Activated CD4-positive, alpha-beta T cell treated with anti-CD3 and anti-CD28 coated beads, Interleukin-2, amount 10 ng/mL, durations not matched to agents 24 days and 14 days (primary cell): ENCODE measurements at places on chromosomes 11 and 22. TPM values are rescaled to one million over a fixed set of nuclear protein-coding genes. Genes with fewer than 3 reads are reported as not detected.

Gene MRGPRE
- not detected in 2 replicates for total RNA-seq

DNA sequence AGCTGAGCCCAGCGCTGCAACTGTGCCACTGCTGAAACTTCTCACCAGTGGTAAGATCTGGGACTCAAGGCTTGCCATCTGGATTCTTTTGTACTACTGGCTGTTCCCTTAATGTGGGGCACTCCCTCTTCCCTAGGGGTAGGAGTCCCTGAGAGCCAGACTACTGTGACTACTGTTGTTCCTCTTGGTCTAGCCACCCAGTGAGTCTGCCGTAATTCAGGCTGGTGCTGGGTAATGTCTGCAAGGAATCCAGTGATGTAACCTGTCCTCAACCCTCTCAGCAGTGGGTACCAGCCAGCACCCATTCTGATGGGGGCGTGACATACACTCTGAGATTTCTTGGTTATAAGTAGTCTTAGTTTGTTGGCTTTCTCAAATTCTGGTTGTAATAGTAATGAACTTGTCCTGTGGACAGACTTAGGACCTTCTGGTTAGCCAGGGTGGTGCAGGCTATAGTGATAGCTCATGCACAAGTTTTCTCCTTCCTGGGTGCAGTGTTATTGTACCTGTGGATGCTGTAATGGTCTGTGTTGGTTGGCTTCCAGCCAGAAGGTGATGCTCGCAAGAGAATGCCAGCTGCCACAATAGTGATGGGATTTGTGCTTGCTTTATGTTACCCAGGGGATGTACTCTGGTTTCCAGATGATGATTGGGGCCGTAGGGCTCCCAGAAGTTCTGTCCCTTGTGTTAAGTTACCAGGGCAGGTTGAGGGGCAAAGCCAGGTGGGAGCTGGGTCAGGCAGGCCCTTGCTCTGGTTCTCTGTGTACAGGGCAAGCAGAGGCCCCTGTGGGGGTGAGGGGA lies 65.5 kb downstream of the ARHGAP42 start:
- no peaks in the 10 kb centered on the region for H3K27me3 ChIP-seq
- no peak for DNase-seq
- H3K27ac ChIP-seq: no peak overlapping the region
- no peaks in the 10 kb centered on the region for H3K4me1 ChIP-seq

- no peak within 1 kb of the TSS for H3K4me3 ChIP-seq
- peaks cover 2% of the 10 kb centered on the region for H3K27me3 ChIP-seq
- DNase-seq: no peak
- H3K36me3 ChIP-seq: no peaks in the 10 kb centered on the region
- peaks cover 2% of the 10 kb centered on the region for H3K4me1 ChIP-seq
Measured at GRCh38 chr11:4697585-4697984, at the start of gene OR51E2. OR51E2 (minus strand) TSS chr11:4697853; CDS start chr11:4682711, 15,142 bp downstream.

DNA sequence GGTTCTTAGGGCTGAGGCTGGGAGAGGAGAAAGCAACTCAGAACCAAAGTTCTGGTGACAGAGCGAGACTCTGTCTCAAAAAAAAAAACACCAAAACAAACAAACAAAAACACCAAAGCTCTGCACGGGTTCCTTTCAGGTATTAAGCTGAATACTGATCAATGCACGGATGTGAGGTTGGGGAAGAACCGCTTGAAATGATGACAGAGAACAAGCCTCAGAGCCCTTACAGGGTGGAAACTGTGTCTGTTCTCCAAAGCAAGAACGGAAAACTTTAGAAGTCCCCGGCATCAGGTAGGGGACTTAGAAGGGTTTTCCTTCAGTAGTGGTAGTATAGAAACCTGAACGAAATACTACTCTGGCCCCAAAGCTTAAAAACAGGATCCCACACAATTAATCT lies 260.0 kb downstream of the TBC1D22A start:
- DNase-seq: no peak
- peaks cover 33% of the 10 kb centered on the region for H3K36me3 ChIP-seq
- no peak overlapping the region for H3K27ac ChIP-seq

Gene TNNI2
- not detected in 2 replicates for total RNA-seq

Gene APOA4
- not detected in 2 replicates for total RNA-seq

Gene CEND1
- 3.8 and 4.2 TPM in 2 replicates for total RNA-seq

DNA sequence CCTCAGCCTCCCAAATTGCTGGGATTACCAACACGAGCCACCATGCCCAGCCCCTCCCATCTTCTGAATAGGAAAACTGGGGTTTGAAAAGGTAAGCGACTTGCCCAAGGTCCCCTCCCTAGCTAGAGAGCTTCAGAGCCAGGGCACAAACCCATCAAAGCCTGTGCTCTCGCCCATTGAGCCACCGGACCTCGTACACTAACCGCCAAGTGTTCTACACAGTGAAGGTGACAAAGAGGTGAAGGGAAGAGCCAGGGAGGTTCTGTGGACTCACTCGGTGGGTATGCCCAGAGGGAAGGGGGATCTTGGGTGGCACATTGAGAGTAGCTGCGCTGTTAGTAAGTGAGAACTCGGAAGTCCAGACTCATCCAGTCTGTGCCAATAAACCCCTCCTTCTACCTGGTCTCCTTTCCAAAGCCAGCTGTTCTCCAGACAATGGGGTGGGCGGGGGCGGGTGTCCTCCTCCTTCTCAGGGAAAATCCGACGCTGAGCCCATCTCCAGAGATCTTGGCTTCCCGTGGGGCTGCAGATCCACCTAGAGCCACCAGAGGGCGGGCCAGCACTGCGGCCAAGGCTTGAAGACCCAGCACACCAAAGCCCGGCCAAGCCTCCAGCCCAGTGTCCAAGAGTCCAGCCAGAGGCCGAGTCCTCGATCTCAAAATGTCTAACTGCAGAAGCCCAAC lies 3.2 kb upstream of the RTN4RL2 start:
- peaks cover 52% of the 10 kb centered on the region for H3K27me3 ChIP-seq
- peaks cover 26% of the 10 kb centered on the region for H3K4me1 ChIP-seq
- H3K4me3 ChIP-seq: peak overlapping the region; percentile 62

GRCh38 chr11:130710497-130711012 lies 205.7 kb downstream of the SNX19 start:
- no peak overlapping the region for H3K4me3 ChIP-seq
- no peak overlapping the region for H3K27ac ChIP-seq
- H3K4me1 ChIP-seq: no peaks in the 10 kb centered on the region

GRCh38 chr11:106875013-106875412 lies 143.3 kb downstream of the GUCY1A2 start:
- DNase-seq: no peak
- H3K27me3 ChIP-seq: no peaks in the 10 kb centered on the region
- no peaks in the 10 kb centered on the region for H3K36me3 ChIP-seq
- H3K4me3 ChIP-seq: no peak overlapping the region
- no peaks in the 10 kb centered on the region for H3K4me1 ChIP-seq

DNA sequence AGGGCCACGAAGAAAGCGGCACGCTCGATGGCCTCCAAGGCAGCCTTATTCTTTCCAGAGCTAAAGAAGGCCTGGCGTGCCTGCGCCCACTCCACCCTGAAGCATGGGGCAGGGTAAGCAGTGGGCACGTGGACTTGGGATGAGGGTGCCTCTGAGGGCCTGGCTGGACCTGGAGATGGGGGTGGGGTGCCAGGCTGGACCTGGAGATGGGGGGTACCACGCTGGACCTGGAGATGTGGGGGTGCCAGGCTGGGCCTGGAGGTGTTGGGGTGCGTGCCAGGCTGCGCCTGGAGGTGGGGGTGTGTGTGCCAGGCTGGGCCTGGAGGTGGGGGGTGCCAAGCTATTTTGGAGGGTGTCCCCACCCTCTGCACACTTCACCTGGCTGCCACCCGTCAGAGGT lies 5.3 kb downstream of the CPT1B start:
- H3K36me3 ChIP-seq: peaks cover 59% of the 10 kb centered on the region
- no peak for DNase-seq
- H3K27ac ChIP-seq: no peak overlapping the region
- H3K27me3 ChIP-seq: no peaks in the 10 kb centered on the region
- no peak overlapping the region for H3K4me3 ChIP-seq
- peaks cover 3% of the 10 kb centered on the region for H3K4me1 ChIP-seq

- H3K27me3 ChIP-seq: peaks cover 9% of the 10 kb centered on the region
- DNase-seq: peak; percentile 64
- no peak overlapping the region for H3K27ac ChIP-seq
Measured at GRCh38 chr11:118634431-118635236, 27.2 kb downstream of the PHLDB1 start.

DNA sequence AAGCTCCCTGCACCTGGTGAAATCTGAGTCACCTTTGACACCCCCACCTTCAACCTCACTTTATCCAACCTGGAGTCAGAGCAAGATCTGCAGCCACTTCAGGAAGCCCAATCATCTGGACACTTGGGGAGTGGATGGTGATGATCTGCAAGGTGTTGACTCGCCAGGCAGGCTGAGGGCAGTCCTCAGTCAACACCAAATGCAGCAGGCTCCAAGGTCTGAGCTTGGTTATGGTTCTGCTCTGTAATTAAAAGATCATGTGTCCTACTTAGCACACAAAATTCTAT lies 446.9 kb downstream of the BRD1 start:
- DNase-seq: no peak
- no peak overlapping the region for H3K4me3 ChIP-seq
- H3K4me1 ChIP-seq: no peaks in the 10 kb centered on the region
- H3K27me3 ChIP-seq: peaks cover 3% of the 10 kb centered on the region
- H3K27ac ChIP-seq: no peak overlapping the region

DNA sequence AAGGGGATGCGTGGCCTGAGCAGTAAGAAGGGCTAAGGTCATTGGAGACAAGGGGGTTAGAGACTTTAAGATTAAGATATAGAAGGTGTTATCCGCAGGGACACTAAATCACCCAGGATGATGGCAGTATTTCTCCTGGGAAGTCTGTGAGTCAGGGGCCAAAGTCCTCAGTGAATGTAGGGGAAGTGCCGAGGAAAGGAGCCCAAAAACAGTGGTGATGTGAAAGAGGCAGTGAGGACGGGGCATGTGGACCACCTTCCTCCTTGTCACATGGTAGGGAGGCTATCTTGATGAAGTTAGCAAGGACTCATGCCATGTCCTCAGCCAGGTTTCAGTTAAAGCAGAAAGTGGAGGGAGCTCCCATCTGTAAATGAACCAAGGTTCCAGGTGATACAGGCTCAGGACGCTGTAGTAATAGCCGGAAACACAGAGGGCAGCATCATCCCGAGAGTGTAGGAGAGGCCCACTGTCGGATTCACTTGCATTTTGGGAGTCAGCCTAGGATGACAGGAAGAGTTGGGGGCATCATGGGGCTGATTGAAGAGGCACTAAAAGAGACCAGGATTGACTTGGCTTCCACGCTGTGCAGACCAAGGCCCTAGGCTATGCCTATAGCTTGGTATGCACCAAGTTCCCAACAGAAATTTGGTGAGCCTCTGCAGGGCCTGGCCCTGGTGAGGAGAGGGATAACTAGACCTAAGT lies 33.5 kb downstream of the WEE1 start:
- H3K27ac ChIP-seq: no peak overlapping the region
- H3K4me1 ChIP-seq: peaks cover 19% of the 10 kb centered on the region
- peaks cover 7% of the 10 kb centered on the region for H3K27me3 ChIP-seq
- H3K36me3 ChIP-seq: no peaks in the 10 kb centered on the region

Gene PHETA2
- 5.0 and 6.2 TPM in 2 replicates for total RNA-seq

- H3K4me3 ChIP-seq: no peak overlapping the region
- H3K27ac ChIP-seq: no peak overlapping the region
- no peaks in the 10 kb centered on the region for H3K36me3 ChIP-seq
- DNase-seq: no peak
Measured at GRCh38 chr11:127066401-127067090, 66.0 kb upstream of the KIRREL3 start.

DNA sequence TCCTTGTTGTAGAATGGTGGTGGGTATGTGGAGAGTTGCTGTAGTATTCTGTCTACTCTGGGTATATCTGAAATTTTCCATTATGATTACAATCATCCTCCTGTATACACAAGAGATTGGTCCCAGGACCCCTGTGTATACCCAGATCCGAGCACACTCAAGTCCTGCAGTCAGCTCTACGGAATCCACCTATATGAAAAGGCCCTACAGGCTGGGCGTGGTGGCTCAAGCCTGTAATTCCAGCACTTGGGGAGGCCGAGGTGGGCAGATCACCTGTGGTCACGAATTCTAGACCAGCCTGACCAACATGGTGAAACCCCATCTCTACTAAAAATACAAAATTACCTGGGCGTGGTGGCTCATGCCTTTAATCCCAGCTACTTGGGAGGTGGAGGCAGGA lies 17.2 kb downstream of the PARVA start:
- peaks cover 12% of the 10 kb centered on the region for H3K27me3 ChIP-seq
- H3K27ac ChIP-seq: no peak overlapping the region
- H3K4me1 ChIP-seq: peaks cover 2% of the 10 kb centered on the region
- no peak overlapping the region for H3K4me3 ChIP-seq
- H3K36me3 ChIP-seq: no peaks in the 10 kb centered on the region

Gene PLEKHB1
- total RNA-seq: 1.0 and 1.5 TPM in 2 replicates

GRCh38 chr22:36237462-36238372 lies 1.6 kb downstream of the APOL2 start:
- peaks cover 49% of the 10 kb centered on the region for H3K4me1 ChIP-seq
- H3K4me3 ChIP-seq: peak overlapping the region; percentile 91
- H3K36me3 ChIP-seq: peaks cover 57% of the 10 kb centered on the region
- H3K27ac ChIP-seq: peak overlapping the region; percentile 94

Gene ARHGAP42
- total RNA-seq: 0.05 TPM in 1 of 2 replicates, not detected in the other

- H3K4me3 ChIP-seq: peak overlapping the region; percentile 55
- no peak for DNase-seq
- H3K36me3 ChIP-seq: peaks cover 16% of the 10 kb centered on the region
- H3K27ac ChIP-seq: peak overlapping the region; percentile 14
- H3K4me1 ChIP-seq: peaks cover 36% of the 10 kb centered on the region
Measured at GRCh38 chr11:46590740-46591605, 2.9 kb downstream of the AMBRA1 start.

- H3K27me3 ChIP-seq: no peaks in the 10 kb centered on the region
- H3K4me1 ChIP-seq: peaks cover 27% of the 10 kb centered on the region
- H3K4me3 ChIP-seq: no peak overlapping the region
- no peak for DNase-seq
- H3K36me3 ChIP-seq: peaks cover 71% of the 10 kb centered on the region
Measured at GRCh38 chr22:36323855-36324331, 63.9 kb downstream of the MYH9 start.

DNA sequence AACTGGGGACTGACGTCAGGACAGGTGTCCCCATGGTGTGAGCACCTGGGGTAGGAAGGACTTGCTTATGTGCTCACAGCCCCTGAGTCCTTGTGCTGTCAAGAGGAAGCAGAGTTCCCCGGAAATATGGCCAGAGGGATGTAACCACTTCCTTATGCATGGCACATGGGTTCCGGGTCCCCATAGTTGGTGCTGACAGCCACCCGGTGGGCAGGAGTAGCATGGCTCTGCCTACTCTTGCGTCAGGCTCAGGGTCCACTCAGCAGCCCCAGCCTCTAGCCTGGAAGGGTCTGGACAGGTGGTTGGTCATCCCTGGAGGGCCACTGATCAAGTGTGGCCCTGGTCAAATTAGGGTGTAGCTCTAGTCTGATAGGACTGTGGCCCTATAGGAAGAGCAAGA lies 42.8 kb upstream of the CCND1 start:
- H3K27ac ChIP-seq: no peak overlapping the region
- no peaks in the 10 kb centered on the region for H3K36me3 ChIP-seq
- DNase-seq: no peak
- H3K27me3 ChIP-seq: peaks cover 4% of the 10 kb centered on the region

DNA sequence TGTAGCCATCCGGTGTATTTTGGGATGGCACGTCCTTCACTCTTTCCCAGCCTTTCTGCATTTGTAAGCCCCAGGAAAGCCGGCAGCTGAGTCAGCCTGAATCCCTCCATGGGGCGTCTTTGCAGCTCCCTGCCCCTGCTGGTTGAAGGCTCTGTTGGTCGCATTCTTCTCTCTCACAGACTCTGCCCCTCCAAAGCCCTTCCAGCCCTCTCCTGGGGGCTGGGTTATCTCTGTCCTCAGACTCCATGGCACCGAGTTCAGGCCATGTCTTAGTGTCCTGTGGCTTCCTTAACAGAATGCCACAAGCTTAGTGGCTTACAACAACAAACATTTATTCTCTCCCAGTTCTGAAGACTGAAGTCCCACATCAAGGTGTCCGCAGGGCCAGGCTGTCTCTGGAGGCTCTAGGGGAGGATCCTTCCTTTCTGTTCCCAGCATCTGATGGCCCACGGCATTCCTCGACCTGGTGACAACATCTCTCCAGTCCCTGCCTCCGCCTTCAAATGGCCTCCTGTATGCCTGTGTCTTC lies 62.2 kb downstream of the BCR start:
- H3K4me3 ChIP-seq: peak overlapping the region; percentile 66
- no peaks in the 10 kb centered on the region for H3K27me3 ChIP-seq
- H3K36me3 ChIP-seq: peaks cover 12% of the 10 kb centered on the region
